ENCODE measurements at places on chromosomes 3 and 15.

- no peak for DNase-seq
These were observed 100.6 kb downstream of the OXNAD1 start for GRCh38 chr3:16365491-16366128.

DNA sequence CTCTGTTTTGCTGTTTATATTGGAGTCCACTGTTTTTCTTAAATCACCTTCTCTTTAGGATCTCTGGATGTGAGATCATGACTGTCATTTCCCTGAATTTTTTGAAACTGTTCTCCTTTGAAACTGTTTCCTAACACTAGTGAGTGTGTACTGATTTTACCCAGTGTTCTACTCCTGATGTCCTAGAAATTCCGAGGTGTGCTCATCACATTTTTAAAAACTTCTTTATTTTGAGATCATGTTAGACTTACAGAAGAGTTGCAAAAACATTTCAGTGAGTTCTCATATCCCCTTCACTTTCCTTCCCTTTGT lies 292.6 kb downstream of the NFKBIZ start:
- no peak for DNase-seq

DNA sequence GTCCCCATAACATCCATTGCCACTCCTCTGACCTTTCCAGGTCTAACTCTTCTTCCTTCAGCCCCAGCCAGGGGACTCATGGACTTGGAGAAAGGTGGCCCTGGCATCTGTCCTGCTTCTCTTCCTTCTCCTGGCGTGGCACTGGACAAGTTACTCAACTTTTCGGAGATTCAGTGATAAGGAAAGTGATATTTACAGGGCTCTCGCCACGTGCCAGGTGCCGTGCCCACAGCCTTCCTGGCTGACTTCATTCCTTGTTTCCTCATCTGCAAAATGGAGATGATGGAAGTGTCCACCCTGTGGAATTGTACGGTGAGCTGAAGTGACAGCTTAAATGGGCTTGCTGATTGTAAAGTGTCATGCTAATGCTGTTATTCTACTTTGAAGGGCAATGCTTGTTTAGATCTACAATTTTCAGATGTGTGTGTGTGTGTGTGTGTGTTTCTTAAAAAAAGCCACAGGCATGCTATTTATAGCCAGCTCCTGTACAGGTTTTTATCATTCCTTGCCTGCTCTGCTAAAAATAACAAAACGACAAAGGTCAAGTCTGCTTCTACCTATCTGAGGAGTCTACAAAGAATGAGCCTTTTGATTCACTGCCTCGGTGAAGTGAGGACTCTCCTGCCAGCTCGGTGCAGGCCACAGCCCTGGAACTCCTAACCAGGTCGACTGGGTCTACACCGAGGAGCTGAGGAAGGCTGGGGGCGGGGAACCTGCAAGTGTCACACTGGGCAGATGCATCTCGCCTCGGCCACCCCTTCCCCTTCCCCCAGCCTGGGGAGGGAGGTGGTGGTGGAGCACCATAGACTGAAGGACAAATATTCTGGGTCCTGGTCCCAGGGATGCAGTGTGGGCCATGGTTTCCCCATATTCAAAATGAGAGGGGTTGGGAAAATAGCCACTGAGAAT lies 11.4 kb upstream of the ATP2B2 start:
- DNase-seq: no peak

GRCh38 chr3:193832833-193833413 lies 239.9 kb downstream of the OPA1 start:
- no peak for DNase-seq

GRCh38 chr3:156892701-156893100 lies 66.5 kb downstream of the LEKR1 start:
- no peak for DNase-seq

- no peak for DNase-seq
These were observed 8.0 kb upstream of the THRB start for GRCh38 chr3:24502690-24503089.

DNA sequence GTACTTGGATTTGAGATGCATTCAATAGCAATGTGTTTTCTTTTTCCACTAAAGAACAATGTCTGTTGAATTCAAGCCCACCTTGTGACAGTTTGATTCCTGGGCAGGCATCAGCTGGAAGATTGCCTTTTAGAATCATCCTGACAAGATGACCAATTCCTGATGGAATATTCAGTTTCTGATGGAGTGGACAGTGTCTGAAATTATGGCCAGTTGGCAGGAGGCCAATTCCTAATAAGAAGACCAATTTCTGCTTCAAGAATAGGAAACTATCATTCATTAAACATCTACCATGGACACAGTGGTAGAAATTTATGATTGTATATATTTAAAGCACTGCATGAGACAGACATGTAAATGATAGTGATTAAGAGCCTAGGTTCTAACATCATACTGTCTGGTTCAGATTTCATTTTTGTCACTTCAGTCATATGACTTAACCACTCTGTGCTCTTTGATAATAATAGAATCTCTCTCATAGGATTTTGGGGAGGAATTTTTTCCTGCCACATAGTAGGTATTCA lies 133.6 kb downstream of the CLSTN2 start:
- DNase-seq: no peak

- no peak for DNase-seq
These were observed 377.5 kb upstream of the NR2F2 start for GRCh38 chr15:95953032-95953431.

GRCh38 chr15:96335411-96336024 lies 5.0 kb downstream of the NR2F2 start:
- no peak for DNase-seq

DNA sequence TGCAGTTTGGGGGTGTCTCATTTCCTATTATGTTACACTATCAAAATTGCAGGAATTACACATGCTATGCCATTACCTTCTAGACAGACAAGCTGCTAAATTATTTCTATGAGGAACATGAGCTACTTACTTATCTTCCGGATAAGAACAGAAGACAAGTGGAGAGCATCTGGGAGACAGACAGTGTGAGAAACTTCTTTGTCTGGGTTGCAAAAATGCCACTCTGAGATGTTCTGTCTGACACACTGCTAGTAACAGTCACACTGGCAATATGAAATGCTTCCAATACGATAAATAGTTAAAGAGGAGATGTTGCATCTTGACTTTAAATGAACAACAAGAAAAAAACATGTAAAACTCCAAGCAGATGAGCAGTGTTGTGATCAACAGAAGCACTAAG lies 40.1 kb downstream of the LSAMP start:
- DNase-seq: no peak

DNA sequence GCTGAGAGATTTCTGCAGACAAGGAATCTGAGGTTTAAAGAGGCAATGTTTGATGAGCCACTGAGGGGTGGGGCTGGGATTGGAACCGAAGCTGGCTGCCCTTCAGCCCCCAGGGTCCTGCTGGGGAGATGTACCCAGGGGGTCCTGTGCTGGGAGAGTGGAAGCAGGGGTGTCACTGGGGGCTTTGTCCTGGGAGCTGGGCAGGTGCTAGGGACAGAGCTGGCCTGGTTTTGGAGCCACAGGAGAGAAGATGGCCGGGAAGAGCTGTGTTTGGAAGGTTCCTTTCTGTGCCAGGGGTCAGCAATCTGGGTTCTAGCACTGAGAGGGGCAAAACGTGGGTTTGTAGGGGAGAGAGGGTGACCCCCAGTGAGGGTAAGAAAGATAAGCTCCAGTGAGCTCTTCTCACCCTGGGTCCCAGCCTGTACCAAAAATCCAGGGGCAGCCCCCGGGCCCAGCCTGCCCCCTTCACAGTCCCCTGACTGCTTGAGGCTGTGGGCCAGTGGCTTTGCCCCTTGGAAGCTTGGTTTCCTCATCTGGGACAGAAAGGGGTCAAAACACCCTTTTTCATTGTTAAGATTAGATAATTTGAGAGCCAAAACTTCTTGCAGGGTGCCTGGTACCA lies 69.6 kb downstream of the SMAD3 start:
- no peak for DNase-seq

DNA sequence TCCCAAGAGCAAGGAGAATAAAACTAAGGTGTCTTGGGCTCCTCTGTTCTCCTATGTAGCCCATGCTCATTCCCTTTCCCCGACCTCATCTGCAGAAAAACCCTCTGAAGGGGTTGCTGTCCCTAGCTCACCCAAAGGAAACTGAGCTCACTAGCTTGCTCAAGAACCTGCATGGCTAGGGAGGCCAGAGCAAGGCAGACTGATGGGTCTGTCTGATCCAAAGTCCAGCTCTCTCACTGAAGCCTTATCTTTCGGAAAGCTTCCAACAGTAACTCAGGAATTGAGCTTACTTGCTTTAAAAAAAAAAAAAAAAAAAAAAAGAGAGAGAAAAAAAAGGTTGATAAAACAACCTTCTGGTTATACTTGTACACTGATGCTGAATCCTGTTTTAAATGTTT lies 141.4 kb upstream of the TOPAZ1 start:
- no peak for DNase-seq

GRCh38 chr3:184737641-184738505 lies 26.0 kb upstream of the MAGEF1 start:
- DNase-seq: no peak
